Glutamatergic neuron (in vitro differentiated cells): ENCODE measurements at places on chromosomes 7 and 10.
A peak's percentile ranks its signal among the peaks of the same experiment; 100 is the strongest.

- DNase-seq = no peak
These were observed 31.4 kb downstream of the CCNJ start for GRCh38 chr10:96074776-96075175.

GRCh38 chr10:52455098-52455497 is 141.0 kb downstream of the DKK1 start:
- DNase-seq = no peak

- no peak for DNase-seq
These were observed 278.3 kb downstream of the HGF start for GRCh38 chr7:81491573-81491972.

- no peak for DNase-seq
These were observed 489.8 kb downstream of the RPS24 start for GRCh38 chr10:78523453-78523852.

GRCh38 chr7:137975221-137975620 is 26.7 kb downstream of the CREB3L2 start:
- no peak for DNase-seq

DNA sequence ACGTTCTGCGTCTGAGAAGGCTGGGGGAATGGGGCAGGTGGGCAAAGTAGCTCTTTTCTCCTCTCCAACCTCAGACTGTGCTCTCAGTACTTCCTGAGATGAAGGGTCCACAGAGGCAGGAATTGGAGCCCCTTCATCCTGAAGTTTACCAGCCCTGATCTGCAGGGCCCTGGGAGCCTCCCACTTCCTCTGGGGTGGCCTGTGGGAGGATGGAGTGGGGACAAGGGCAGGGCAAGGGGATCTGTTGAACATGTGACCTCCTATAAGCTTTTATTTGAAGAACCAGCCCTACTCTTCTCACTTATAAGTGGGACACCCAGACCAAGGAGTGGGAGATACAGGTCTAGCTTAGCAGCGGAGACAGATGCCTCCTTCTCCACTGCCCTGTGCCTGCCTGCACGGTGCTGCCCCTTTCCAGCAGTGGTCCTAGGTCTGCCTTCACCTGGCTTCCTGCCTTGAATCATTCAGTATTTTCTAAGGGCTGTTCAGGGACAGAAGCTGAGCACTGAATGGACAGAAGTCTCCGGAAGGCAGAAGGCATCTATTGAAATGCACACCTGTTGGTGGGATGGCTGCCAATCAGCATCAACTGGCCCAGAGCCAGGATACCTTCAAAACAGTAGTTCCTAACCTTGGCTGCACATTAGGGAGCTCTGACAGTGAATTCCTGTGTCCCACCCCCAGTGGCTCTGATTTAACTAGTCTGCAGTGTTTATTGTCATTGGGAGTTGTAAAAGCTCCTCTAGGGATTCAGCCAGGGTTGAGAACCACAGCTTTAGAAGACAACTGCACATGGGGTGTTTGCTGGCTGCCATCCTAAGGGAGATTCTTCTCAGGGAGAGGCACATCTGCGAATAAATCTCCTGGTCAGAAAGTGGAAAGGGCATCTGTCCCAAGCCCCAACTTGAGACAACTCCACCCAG is 2.7 kb upstream of the ARHGAP22 start:
- no peak for DNase-seq

DNA sequence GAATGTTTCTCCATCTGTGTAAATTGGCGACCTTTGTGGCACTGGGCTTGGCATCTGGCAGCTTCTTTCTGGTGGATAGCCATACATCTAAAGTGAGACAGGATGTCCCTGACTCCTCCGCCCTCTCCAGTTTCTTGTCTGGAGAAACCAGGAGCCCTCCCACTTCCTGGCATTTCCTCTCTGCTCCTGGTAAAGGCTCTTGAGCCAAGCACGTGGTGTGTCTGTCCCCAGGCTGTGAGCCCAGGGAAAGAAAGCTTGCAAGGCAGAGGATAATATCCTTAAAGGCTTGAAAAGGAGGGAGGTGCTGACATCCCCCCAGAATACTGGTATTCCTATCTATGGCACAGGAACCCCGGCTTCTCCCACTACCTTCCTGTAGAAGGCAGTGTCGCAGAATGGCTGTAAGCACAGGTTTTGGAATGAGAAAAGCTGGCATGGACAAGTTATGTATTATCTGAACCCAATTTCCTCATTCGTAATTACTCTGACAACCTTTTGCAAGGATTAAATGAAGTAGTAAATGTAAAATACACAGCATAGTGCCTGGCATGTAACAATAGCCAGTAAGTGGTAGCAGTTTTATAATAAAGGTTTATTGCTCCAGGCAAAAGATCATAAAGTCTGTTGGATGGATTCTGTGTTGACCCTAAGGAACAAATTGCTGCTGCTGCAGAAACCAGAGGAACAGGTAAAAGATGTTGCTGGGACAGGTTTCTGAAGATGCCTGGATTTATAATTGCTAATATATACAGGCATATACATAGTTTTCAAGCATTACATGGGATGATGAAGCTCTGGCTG is 11.8 kb upstream of the ACSL5 start:
- DNase-seq = no peak

DNA sequence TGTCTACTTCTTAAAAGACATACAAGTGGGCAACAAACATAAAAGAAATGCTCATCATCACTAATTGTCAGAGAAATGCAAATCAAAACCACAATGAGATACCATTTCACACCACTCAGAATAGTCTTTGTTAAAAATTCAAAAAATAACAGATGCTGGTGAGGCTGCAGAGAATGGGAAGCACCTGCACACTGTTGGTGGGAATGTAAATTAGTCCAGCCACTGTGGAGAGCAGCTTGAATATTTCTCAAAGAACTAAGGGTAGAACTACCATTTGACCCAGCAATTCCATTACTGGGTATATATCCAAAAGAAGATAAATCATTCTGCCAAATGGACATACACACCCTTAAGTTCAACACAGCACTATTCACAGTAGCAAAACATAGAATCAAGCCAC is 61.8 kb upstream of the STEAP1 start:
- DNase-seq = no peak

DNA sequence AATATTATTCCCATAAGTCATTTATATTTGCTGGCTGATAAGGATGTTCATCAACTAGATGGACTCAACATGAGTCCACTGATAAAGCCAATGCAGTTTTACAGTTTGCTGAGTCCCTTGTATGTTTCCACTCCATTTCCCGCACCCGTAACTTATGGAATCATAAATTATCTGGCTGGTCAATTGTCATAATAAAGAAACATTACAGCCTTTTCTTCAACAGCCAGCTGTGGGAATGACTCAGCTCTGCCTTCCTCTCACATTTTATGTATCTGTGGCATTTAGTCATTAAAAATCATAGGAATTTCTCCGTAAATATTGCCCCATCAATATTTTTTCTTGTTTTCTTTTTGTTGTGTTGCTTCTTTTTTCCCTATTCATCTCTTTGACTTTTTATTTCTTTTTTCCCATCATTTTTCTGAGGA is 22.3 kb upstream of the TMEM26 start:
- DNase-seq = no peak

- no peak for DNase-seq
These were observed 35.4 kb downstream of the TMEM120A start for GRCh38 chr7:75958802-75959543.

DNA sequence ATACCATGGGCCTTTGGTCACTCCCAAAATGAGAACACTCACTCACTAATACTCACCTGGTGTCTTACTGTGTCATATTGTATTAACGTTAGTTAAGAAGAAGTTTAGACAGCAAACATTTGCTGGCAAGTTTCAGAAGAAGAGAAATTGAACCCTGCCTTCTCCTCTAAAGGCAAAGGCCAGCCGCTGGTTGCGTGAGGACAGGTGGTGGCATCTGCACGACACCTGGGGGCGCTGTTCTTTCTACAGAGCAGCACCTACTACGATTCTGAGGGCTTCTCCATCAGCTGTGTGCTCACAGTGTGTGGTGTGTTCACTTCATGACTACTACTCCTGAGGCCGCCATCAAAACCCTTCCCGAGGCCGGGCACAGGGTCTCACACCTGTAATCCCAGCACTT is 17.9 kb upstream of the CLEC2L start:
- DNase-seq = peak; percentile 45
